Astrocyte of the cerebellum (primary cell): ENCODE measurements at places on chromosomes 6 and 20.

- no peak for DNase-seq
Observed at GRCh38 chr6:110332281-110332680, 25.9 kb downstream of the METTL24 start.

GRCh38 chr20:16965401-16965800 lies 217.2 kb downstream of the OTOR start:
- DNase-seq = no peak

GRCh38 chr6:148329596-148330381 lies 12.8 kb upstream of the SASH1 start:
- peak; percentile 77 for DNase-seq

GRCh38 chr6:130680116-130680515 lies 147.1 kb upstream of the SMLR1 start:
- no peak for DNase-seq

DNA sequence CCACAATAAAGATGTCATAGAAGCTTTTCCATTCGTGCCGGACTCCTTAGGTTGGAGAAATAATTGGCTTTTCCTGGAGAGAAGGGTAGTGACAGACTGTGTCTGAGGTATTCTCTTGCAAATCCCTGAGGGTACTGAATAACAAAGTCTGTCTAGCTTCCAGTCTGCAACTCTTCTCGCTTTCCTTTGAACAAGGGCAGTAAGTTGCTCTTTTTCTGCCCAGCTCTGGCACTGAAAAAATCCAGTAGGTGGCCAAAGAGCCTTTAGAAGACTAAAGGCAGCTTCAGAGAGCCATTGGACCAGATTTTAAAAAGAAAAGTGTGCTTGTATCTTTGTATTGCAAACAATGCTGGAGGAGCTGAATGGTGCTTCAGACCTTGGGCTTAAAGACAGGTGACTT lies 20.7 kb upstream of the RREB1 start:
- no peak for DNase-seq

- no peak for DNase-seq
Observed at GRCh38 chr6:42185597-42185996, 9.2 kb downstream of the GUCA1B start.

- no peak for DNase-seq
Observed at GRCh38 chr20:36645998-36646397, at the start of gene SLA2. SLA2 (minus strand) TSS chr20:36646196; CDS start chr20:36641335, 4,861 bp downstream.

DNA sequence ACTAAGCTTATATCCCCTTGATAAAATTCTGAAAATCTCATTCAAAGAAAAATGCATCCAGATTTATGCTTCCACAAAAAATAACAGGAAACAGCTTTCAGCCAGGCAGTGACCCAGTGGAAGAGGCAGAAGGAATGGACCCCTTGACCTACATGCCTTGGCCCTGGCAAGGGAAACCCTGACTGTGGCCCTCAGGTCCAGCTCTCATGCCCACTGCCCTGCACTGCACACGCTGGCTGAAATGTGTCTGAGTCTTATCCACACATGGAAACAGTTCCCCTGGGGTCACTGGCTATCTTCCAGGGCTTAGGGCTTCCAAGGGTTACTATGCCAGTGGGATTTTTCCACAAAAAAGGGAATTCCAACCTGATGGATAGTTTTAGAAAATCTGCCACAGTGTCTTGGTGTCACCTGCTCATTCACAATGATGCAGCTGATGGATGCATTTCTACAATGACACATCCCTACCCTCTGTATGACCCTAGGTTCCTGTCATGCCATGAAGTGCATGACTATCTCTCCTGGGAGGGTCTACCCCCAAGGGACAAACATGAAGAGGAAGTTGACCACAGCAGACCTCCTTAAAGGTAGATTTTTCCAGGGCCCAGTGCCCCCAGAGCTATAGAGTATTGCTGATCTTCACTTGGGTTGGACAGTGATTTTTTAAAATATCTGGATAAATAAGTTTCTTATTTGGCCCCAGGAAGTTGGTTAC lies 121.9 kb upstream of the CD93 start:
- no peak for DNase-seq

GRCh38 chr20:63037669-63038268 lies 31.0 kb upstream of the BHLHE23 start:
- no peak for DNase-seq

GRCh38 chr6:51788121-51788520 lies 299.3 kb downstream of the PKHD1 start:
- DNase-seq = no peak

DNA sequence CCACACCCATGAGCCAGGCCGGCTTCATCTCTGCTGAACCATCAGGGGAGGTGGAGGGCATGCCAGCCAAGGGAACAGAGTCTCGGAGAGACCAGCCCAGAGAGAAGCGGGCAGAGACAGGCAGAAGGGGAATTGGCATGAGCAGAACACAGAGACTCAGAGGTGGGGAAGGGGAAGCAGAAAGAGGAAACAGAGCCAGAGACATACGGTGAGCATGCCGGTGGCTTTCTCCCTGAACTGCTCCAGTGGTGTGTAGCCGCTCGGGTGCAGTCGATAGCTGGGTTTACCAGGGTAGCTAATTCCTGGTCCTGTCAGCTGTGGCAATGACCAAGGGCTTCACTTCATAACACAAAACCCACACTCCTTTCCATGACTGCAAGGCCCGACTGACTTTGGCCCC lies 83.6 kb upstream of the CCDC167 start:
- no peak for DNase-seq

DNA sequence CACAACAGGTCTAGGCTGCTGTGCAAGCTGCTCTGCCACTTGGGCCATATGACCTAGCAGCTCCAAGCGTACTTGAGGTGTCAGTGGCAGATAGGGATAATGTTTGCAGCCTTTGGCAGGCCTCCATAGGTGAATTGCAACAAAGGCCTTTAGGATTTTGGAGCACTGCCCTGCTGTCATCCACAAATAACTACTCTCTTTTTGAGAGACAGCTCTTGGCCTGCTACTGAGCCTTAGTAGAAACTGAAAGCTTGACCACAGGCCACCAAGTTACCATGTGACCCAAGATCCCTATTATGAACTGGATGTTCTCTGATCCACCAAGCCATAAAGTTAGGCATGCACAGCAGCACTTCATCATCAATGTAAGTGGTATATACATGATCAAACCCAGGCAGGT lies 29.9 kb downstream of the FBXO30 start:
- no peak for DNase-seq

- DNase-seq = no peak
Observed at GRCh38 chr6:41594766-41595165, 43.5 kb upstream of the MDFI start.

GRCh38 chr6:5706124-5707033 lies 300.3 kb downstream of the NRN1 start:
- DNase-seq = no peak

DNA sequence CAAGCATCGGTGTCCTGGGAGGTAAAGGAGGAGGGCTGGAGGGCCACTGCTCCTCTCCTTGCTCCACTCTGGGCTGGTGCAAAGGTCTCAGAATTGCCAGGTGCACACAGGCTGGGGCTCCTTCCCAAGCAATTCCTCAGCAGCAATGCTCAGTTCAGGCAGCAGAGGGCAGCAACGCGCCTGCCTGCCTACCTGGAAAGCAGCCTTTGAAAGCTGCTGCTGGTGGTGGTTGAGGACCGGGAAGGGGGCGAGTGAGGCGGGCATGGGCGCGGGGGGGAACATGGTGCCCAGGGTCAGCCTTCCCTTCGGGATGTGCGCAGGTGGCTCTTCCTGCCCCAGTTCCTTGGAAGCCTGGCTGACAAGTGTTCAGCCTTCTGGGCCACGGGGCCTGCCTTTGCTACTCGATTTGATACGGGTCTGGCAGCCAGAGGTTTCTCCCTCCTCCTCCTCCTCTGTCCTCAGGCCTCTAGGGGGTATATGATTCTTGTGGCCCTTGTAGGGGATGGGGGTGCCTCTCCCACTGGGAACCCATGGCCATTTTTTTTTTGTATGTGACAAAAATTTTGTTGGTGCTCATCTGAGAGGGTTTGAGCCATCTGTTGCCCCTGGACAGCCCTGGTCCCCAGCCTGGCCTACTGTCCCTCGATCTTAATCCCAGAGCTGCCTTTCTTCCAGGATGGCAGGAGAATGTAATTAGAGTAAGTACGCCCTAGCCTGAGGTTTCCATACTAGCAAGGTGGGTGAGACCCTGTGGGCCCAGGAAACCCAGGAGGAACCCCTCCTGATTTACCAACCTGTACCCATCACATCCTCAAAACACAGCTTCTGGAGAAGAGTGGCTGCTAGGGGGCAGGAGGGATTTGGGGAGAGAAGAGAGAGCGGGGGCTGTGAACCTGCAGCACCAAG lies 20.1 kb downstream of the MRPS18A start:
- peak; percentile 34 for DNase-seq

- no peak for DNase-seq
Observed at GRCh38 chr6:2124260-2124709, 121.1 kb downstream of the GMDS start.

DNA sequence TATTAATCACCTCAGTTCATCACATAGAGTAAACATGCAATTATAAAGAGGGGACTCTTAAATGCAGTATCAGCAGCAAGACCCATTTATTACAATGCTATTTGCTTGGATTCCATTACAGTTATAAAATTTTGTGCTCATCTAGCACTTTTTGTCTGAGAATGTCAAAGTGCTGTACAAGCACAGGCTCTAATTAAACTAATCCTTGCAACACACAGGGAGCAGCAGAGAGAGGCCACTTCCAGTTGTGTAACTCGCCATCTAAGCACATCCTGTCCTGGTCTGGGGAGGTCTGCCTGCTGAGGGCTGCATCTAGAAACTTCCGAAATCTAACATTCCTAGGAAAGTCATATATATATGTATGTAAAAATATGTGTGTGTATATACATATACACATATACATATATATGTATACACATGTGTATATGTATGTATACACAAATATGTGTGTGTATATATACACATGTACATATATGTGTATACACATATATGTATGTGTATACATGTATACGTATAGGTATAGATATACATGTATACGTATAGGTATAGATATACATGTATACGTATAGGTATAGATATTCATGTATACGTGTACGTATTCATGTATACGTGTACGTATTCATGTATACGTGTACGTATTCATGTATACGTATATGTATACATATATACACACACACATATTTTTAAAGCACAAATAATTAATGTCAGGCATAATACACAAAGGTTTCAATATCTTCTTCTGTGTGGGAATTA lies 136.4 kb upstream of the JARID2 start:
- DNase-seq = no peak

GRCh38 chr20:43909211-43909610 lies 5.4 kb upstream of the TOX2 start:
- no peak for DNase-seq

- no peak for DNase-seq
Observed at GRCh38 chr6:4778086-4778485, 1.9 kb downstream of the CDYL start.

GRCh38 chr6:163182696-163183095 lies 231.8 kb upstream of the QKI start:
- DNase-seq = no peak

- no peak for DNase-seq
Observed at GRCh38 chr6:143261899-143262436, 188.5 kb downstream of the ADAT2 start.

DNA sequence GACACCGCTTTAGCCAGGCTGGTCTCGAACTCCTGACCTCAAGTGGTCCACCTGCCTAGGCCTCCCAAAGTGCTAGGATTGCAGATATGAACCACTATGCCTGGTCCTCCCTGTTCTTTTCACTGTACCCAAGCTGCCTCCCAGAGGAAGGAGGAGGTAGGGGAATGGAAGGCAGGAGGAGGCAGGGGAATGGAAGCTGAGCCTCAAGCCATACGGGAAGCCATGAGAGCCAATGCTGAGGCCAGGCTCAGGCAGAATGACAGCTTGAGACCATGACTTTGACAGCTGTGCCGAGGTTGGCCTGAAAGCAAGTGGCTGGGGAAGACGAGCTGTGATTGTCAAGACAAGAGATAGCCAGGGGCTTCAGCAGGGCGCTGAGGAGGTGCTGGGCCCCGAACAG lies 13.6 kb upstream of the ZNF335 start:
- DNase-seq = no peak

GRCh38 chr20:64165866-64166600 lies 1.8 kb downstream of the MYT1 start:
- DNase-seq = no peak

- no peak for DNase-seq
Observed at GRCh38 chr6:144899161-144899560, 614.0 kb downstream of the UTRN start.

- DNase-seq = no peak
Observed at GRCh38 chr6:164554700-164555476, 754.5 kb downstream of the C6orf118 start.

DNA sequence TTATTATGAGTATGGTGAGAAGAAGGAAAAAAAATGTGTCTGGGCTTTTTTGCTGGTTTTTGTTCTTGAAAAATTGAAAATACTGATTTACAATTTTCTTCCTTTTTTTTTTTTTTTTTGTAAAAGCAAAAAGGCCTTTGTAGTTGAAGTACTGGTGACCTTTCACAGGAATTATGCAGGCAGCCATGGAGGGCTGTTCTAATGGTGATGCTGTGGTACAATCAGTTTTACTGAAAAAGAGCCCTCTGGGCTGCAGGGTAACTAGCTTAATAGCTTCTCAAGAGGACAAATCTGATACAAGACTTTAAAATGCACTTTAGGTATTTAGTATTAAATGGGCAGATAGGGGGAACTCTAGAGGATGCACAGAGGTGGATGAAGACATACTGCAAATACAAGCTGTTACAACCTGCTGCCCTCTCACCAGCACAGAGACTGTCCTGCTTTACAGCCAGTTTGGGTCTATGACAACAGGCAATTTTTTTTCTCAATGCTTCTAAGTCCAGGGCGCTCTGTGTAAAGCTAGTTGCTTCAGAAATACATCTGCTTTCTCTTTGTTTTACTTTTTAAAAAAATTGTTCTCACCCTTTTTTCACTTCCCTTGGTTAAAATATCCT lies 61.6 kb upstream of the HS3ST5 start:
- DNase-seq = no peak

GRCh38 chr6:52400313-52401041 lies 19.7 kb upstream of the EFHC1 start:
- DNase-seq = no peak

DNA sequence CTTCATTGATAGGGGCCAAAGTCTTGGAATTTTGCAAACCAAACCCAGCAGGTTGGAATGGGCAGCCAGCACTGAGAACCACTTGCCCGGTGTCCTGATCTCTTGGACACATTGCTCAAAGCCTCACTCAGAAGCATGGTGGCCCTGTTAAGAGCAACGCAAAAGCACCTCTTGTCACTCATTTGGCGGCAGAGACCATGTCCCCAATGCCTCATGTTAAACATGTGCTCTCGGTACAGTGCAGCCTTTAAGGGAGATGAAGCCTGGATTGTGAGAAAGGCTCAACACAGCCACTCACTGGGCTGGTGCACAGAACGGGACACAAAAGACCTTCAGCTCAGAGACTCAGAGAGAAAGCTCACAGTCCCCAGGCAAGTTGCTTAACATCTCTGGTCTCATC lies 298.4 kb upstream of the PRDM1 start:
- DNase-seq = no peak

GRCh38 chr6:14088600-14089192 lies 28.9 kb upstream of the CD83 start:
- DNase-seq = no peak

DNA sequence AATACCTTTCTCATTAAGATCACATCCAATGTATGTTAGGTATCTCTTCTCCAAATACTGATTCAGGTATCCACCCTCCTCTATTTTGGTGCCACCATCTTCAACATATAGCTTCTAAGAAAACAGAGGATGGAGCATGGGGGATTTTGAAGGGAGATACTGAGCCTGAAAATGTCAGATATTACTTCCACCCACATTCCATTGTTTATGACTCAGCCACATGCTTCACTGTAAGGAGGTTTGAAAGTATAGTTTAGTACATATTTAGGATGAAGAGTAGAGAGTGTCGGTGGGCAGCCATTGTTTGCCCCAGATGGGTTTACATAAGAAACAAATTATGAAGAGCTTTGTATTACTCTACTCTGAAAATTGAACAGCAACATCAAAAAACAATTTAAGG lies 286.7 kb downstream of the TFAP2B start:
- no peak for DNase-seq
